ENCODE measurements at places on chromosomes 16 and 17. TPM values are rescaled to one million over a fixed set of nuclear protein-coding genes. Genes with fewer than 3 reads are reported as not detected.

CDH5 gene
- total RNA-seq: 373 TPM

AOC3 gene
- total RNA-seq: under 0.01 TPM

KIF2B gene
- total RNA-seq: not detected

ASPSCR1 gene
- 19.8 TPM for total RNA-seq

CDH1 gene
- total RNA-seq: not detected

FBXO47 gene
- total RNA-seq: not detected

CA4 gene
- total RNA-seq: not detected

MEFV gene
- total RNA-seq: not detected

CFAP97D1 gene
- total RNA-seq: not detected

STH gene
- total RNA-seq: not detected

ADAD2 gene
- not detected for total RNA-seq

SSTR5 gene
- total RNA-seq: not detected

CNGB1 gene
- total RNA-seq: not detected

HOXB1 gene
- total RNA-seq: not detected

SEC14L1 gene
- 334 TPM for total RNA-seq

ABCC6 gene
- 1.4 TPM for total RNA-seq

KRT31 gene
- total RNA-seq: not detected

PRSS36 gene
- total RNA-seq: 1.5 TPM

ACTG1 gene
- total RNA-seq: 11,034 TPM

CHD9NB gene
- total RNA-seq: 0.97 TPM

ATP6V0D1 gene
- 105 TPM for total RNA-seq

RNU2-1 gene
- not detected for total RNA-seq

TBC1D3 gene
- not detected for total RNA-seq

SOST gene
- total RNA-seq: not detected

USP31 gene
- 9.1 TPM for total RNA-seq

PRR35 gene
- total RNA-seq: under 0.01 TPM

IKZF3 gene
- not detected for total RNA-seq

MYH3 gene
- 0.76 TPM for total RNA-seq

SLC47A2 gene
- total RNA-seq: not detected

TNFRSF17 gene
- not detected for total RNA-seq

Data from epithelial cell of umbilical artery (primary cell).